ENCODE measurements at places on chromosomes 3 and 15. TPM values are rescaled to one million over a fixed set of nuclear protein-coding genes. Genes with fewer than 3 reads are reported as not detected.
A peak's percentile ranks its signal among the peaks of the same experiment; 100 is the strongest.

PLSCR5 gene
- not detected for total RNA-seq

WDR5B gene
- 9.5 TPM for total RNA-seq

SNUPN gene
- 25.3 TPM for total RNA-seq

DNA sequence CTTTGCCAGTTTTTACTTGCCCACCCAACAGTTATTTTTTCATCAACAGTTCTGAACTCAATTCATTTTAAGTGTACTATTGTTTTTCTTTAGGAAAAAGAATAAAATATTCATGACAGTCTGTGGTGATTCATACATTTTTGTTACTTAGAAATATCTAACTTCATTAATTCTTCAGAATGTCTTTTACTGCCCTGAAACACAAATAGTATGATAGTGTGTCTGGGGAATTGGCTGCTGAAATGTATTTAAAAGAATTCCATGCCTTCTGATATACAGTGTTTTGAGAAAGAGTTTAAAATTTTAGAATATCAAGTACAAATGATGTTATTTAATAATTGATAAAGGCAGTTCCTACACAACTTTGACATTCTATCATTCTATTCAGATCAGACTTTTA lies 854.1 kb downstream of the NAALADL2 start:
- H3K4me1 ChIP-seq, result no peaks in the 10 kb centered on the region
- DNase-seq, result no peak
- no peaks in the 10 kb centered on the region for H3K27me3 ChIP-seq
- H3K36me3 ChIP-seq, result no peaks in the 10 kb centered on the region
- no peak overlapping the region for H3K4me3 ChIP-seq

DNA sequence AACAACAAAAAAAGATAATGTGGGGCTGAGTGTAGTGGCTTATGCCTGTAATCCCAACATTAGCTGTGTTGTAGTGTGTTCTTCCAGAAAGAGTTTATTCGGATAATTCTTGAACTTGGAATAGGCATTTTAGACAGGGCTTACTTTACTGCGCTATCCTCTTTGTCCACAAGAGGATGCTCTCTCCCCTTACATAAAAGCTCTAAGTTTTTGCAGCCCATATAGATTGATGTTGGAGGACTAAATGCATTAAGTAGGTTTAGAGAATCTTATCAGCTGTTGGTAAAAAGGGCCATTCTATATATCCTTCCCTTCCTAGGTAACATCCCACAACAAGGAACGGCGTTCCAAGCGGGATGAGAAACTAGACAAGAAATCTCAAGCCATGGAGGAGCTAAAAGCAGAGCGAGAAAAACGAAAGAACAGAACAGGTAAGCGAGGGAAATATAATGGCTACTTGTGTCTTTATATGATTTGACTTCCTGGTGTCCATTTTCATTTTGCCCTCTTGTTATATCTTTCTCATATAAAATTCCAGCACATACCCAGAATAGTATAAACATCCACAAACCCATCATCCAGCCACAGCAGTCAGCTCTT lies 27.8 kb upstream of the ITPKA start:
- H3K4me1 ChIP-seq, result no peaks in the 10 kb centered on the region
- no peaks in the 10 kb centered on the region for H3K27me3 ChIP-seq
- DNase-seq, result no peak

DNA sequence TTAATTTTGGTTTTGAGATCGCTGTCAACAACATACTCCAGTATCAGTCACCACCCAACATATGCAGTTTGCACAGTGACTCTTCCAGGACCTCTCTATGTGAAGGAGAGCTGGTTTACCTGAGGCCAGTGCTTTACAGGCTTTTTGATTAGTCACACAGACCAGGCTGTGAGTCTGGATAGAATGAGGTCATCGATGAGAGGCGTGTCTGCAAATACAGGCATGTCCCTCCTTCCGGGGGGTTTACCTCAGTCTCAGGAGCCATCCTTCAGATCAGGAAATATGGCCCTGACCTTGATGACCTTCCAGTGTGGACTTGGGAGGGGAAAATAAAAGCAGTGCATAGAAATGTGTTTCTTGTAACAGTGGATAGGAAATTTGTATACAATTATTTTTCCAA lies 46.9 kb downstream of the KBTBD12 start:
- no peaks in the 10 kb centered on the region for H3K36me3 ChIP-seq
- no peak overlapping the region for H3K4me3 ChIP-seq
- no peak for DNase-seq
- peaks cover 6% of the 10 kb centered on the region for H3K4me1 ChIP-seq
- H3K27me3 ChIP-seq, result no peaks in the 10 kb centered on the region
- H3K27ac ChIP-seq, result no peak overlapping the region

GRCh38 chr3:29693863-29694262 lies 413.0 kb downstream of the RBMS3 start:
- H3K27me3 ChIP-seq, result no peaks in the 10 kb centered on the region
- H3K27ac ChIP-seq, result peak overlapping the region; percentile 94
- DNase-seq, result peak; percentile 77

DNA sequence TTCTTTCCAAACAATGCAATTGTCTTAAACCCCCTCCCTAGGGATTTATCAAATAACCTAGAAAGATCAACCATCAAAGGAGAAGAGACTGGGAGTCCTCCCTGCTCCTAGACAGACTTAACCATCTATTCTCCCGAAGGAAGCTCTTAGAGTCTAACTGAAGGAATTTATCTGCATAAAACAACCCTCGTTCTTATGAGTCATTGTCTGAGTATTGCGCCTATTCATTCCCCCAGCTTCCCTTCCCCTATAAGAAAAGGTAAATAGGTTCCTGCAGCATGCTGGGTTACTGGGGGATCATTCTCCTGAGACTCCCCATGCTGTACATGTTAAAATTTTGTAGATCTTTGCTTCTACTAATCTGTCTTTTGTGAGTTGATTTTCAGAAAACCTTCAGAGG lies 412.7 kb downstream of the OCA2 start:
- no peaks in the 10 kb centered on the region for H3K27me3 ChIP-seq
- H3K27ac ChIP-seq, result no peak overlapping the region
- H3K36me3 ChIP-seq, result no peaks in the 10 kb centered on the region
- no peak for DNase-seq
- H3K4me3 ChIP-seq, result no peak overlapping the region
- H3K4me1 ChIP-seq, result no peaks in the 10 kb centered on the region

Measured in thyroid gland (tissue), 4 donors.